ENCODE measurements at places on chromosomes 4 and X.

DNA sequence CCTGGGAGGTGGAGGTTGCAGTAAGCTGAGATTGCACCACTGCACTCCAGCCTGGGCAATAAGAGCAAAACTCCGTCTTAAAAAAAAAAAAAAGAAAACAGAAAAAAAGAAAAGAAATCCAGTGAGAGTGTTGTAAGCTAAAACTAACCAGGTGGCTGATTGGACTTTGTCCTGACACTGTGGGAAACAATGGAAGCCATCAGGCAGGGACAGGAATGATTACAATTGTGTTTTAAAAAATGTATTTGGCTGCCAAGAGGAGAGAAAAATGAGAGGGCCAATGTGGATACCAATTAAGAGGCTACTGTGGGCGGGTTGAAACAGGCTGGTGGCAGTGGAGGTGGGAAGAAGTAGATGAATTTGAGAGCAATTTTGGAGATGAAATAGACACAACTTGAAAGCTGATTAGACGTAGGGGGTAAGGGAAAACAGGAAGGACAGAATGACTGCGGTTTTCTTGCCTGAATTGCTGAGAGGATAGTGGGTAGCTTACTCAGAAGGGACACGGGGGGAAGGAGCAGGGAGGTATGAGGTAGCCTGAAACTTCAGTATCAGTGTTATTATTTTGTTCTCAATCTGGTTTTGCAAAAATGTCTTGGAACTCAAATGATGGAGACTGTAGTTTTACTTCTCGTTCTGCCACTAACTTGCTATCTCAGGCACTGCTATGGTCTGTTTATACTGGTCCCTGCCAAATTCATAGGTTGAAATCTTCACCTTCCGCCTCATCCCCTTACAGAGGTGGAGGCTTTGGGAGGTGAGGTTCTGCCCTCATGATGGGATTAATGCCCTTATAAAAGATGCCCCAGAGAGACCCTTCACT lies 45.6 kb upstream of the CHRNA9 start:
- DNase-seq: peak; percentile 12

GRCh38 chrX:44953734-44954502 lies 80.9 kb downstream of the KDM6A start:
- DNase-seq: no peak

GRCh38 chrX:51759055-51759839 lies 16.0 kb downstream of the GSPT2 start:
- no peak for DNase-seq

DNA sequence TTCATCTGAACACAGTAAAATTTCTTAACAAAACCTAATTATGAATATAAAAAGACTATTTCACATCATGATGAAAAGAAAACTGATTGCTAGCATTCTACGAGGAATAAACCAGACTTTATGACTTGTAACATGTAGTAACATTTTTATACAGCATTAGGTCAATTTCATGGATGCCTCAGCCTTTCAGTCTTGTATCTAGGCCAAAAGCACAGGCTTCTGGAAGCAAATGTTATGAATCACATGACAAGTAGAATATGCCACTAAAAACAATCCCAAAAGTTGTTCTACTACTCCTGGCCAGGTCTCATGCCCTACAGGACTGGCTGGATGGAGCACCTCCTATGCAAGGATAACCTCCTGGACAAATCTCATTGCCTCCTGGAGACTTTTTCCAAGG lies 101.2 kb downstream of the ARHGAP6 start:
- DNase-seq: no peak

DNA sequence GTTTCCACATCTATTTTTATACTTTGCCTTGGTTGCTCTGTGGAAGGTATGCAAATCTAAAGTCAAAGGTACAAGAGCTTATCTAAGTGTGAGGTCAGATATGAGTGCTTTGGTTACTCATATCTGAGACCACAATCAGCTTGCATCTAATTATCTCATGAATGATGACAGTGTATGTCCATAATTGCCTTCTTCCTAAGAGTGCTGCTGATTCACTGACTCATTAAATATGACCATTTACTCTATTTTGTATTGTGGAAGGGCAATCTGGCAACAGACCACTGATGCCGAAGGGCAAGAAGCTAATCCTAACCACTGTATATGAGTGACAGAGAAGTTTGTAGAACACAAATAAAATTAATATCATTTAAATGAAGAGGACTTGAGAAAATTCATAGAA lies 1190.2 kb upstream of the AGA start:
- no peak for DNase-seq

- no peak for DNase-seq
These were observed 53.7 kb upstream of the BCOR start for GRCh38 chrX:40151211-40152172.

- peak; percentile 80 for DNase-seq
These were observed 253.6 kb downstream of the PPP1R2C start for GRCh38 chrX:42524379-42524778.

DNA sequence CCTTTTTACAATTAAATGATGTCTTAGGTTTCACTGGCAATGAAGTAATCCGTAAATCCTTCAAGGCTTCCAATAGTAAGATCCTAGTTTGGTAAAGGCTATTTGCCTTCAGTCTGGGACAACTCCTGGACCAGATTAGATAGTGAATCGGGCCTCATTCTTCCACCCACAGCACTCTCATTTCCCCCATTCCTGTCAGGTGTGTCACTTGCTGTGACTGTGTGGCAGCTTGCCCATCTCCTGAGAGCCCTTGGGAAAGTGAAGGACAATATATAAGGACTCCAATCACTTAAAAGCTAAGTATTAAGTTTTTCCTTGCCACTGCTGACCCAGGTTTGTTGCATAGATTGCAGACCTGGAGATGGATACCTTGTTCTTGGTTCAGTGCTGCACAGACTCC lies 3.3 kb upstream of the GASK1B start:
- DNase-seq: peak; percentile 34

DNA sequence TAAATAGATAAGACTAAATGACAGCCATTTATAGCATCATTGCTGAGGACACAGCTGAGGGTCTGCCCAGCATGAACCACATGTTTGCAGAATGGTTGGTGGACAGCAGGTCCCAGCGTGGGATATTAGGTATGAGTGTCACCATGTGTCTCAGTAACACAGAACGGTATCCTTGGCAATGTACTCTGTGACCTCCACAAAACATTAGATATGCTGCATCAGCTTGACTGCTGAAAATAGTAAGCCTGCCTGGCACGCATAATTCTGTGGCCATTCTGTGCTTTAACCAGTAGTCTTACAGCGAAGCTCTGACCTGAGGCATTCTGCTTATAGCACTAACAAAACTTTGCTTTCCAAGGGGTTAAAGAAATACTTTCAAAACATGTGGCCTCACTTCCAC lies 32.0 kb downstream of the LIMCH1 start:
- no peak for DNase-seq

DNA sequence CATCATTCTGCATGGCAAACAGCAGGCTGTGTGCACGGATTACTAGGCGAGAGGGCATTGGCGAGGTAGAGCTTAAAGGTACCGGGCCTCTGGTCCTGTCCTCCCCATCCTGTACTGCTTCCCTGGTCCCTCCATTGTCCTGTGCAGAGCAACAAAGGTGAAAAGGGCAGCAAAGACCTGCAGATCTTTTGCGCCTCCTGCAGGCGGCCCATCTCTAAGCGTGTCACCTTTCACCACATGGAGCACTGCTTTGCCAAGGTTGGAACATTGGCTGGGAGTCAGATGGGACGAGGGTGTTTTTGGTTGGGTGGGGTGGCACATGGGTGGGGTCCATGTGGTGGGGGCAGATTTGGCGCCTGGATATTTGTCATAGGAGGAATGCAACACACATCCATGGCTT lies 64.7 kb upstream of the UXT start:
- no peak for DNase-seq

GRCh38 chr4:72817012-72817411 lies 248.0 kb upstream of the ADAMTS3 start:
- DNase-seq: peak; percentile 64

GRCh38 chr4:168134651-168135050 lies 42.3 kb downstream of the ANXA10 start:
- no peak for DNase-seq

GRCh38 chr4:69689599-69689998 lies 36.6 kb upstream of the UGT2A1 start:
- DNase-seq: no peak

- no peak for DNase-seq
These were observed 13.3 kb upstream of the DYNLT3 start for GRCh38 chrX:37860721-37861120.
